IMR-90 (cell line): ENCODE measurements at places on chromosomes 7 and 10.

DNA sequence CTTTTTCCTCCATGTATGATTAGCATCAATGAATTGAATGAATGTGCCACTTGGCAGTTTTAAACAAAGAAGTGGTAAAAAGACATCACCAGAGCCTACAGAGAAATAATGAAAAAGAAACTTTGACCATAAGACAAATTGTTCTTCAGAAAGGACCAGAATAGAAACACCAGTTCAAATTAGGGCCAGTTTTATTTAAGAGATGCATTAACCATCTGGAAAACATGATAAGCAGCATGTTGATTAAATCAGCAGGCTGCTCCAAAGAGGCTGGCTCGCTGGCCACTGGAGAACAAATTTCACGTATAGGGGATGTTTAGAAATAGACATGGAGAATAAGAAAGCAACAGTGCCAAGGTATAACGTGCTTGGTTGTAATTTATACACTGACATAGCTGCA is 242.3 kb upstream of the AOAH start:
- DNase-seq: no peak

DNA sequence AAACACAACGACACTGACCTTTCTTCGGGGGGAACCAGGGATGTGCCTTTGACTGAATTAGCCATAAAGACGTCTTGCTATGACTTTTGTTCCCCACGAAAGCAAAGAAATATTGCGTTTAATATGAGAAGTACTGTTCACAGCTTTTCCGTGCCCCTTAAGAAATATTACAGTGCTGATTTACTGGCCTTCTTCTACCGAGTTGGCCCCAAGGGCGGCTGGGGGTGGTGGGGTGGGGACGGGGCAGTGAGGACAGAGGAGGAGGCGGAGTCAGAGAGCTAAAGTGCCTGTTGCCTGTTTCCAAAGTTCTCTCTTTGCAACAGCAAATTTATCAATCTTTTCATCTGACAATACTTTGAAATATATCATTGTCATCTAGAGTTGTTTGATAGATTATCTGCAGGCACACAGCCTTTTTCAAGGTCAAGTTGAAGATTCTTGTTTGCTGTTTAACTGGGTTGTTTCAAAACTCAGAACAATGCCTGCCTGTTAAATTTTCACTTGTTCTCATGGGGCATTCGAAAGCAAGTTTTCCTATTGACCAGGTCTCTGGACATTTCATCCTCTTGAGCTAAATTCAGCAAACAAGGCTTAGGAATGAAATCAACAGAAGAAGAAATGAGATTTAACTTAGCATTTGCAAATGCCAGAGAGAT is 9.0 kb downstream of the PTF1A start:
- no peak for DNase-seq

DNA sequence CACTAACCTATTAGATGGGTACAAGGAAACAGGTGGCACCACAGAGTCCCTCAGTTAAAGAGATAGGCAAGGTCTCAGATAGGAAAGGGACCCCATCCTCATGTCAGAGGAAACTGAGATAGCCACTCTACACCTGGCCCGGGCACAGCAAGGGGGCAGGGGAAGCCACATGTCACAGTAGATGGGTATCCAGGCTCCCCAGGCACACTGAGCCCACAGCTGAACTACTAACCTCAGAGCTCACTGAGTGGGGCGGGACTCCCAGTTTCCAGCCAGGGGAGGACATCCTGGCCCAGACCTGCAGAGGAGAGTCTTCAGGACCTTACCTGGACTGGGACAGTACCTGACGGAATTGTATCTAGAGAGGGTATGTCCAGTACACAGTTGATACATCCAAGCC is 3.7 kb upstream of the CDHR1 start:
- DNase-seq: no peak

DNA sequence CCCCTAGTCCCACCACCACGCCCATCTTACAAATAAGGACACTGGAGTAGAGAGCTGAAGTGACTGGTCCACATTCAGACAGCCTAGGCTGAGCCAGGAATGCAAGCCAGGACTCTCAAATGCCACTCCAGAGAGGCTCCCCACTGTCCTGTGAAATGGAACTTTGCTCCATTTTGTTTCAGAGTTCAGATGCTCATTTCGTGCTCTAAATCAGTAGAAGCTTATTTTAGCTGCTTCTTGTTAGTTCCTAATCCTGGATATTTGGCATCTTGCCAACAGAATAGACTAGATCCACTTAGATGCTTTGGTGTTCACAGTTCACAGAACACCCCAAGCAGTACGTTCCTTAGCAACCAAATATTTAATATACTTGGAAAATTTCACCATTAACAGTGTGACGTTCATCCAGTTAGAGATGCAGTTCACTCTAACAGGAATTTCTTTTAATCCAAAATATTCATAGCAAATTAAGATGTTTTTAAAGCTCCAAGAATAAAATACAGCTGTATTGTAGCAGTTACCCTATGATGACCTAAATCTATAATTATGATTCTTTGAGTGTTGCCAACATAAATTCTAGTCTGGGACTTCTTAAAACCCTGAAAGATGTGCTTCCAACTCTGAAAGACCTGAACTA is 7.3 kb downstream of the MMP21 start:
- DNase-seq: peak; percentile 8

- DNase-seq: no peak
These were observed 6.0 kb upstream of the HIPK2 start for GRCh38 chr7:139783647-139784385.

DNA sequence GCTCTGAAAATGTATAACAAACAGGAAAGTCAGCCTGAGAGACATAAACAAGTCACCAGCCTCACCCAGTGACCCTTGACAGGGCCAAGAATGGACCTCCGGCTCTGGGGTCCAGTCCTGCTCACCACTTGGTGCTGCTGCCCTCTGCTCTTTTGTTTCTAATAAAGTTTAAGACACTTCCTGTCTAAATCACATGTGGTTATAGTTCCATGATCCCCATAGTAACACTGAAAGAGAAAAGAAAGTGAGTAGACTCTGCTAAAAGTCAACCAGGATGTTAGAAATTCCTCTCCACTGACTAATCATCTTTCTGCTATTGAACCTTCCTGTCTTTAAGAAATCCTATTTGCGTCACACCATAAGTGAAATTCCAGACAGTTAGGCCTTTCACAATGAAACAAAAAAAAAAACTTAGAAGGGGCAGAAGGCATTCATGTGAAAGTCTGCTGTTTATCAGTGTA is 179.2 kb upstream of the BET1 start:
- DNase-seq: peak; percentile 100

DNA sequence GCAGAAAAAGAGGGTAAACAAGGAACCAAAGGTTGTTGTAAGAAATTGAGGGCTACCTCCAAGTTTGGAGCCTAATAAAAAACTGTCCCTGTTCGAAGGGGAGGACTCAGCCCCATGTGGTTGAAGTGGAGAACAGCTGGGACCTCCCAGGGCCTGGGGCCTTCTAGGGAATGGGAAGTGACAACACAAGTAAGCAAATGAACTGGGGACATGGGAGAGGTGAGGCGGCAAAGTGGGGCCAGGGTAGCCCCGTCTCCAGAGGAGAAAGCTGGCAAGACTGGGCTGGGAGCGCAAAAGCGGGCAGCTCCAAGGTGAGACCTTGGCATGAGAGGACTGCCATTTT is 198.1 kb downstream of the ZNF438 start:
- DNase-seq: no peak

DNA sequence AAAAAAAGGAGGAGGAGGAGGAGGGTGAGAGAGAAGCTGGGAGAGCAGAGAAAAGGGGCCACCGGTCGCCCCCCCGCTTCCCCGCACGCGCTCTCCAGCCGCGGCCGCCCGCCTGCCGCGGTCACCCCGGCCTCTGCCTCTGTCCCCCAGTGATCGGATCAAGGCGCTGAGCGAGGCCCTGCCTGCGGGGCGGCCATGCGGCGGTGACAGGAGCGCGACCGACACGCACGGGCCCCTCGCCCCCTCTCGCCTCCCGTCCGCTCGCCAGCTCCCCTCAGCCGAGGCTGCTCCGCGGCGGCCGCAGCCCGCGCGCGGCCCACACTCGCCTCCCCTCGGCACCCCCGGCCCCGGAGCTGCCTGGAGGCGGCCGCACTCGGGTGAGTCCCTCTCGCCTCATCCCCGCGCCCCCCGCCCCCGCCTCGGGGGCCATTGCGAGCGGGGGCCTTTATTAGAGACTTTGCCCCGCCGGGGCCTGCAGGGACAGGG is at the start of gene GTF2I:
Gene GTF2I (plus strand): TSS at position 27 of the 486 bp plus-strand sequence. CDS start 31,411 bp downstream, outside the sequence.
- DNase-seq: no peak

DNA sequence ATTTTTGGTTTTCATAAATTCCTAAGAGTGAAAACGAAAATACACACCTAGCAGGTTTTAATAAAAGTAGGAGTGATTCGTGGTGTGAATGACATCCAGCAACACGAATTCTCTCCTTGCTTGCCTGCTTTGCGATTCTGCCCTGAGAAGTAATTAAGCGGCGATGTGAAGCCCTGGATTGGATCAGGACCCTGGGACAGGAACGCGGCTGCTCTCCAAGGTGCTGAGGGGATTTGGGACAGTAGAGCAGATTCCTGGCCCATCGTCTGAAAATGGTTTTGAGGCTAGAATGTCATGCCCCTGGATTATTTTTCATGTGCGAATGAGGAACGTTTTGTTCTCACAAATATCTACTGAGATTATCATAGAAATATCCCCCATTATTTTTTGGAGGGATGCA is 7.8 kb downstream of the NPS start:
- no peak for DNase-seq

- DNase-seq: no peak
These were observed 147.8 kb downstream of the EMX2 start for GRCh38 chr10:117690359-117690758.

- DNase-seq: peak; percentile 75
These were observed 15.9 kb downstream of the FAM149B1 start for GRCh38 chr10:73183667-73184281.

- DNase-seq: no peak
These were observed 193.3 kb downstream of the SEMA3E start for GRCh38 chr7:83455612-83456011.

GRCh38 chr10:101649525-101650085 is 45.4 kb downstream of the FBXW4 start:
- DNase-seq: no peak

- DNase-seq: no peak
These were observed 6.3 kb downstream of the TRPV5 start for GRCh38 chr7:142927085-142927745.

GRCh38 chr7:120805636-120806388 is 52.1 kb downstream of the TSPAN12 start:
- DNase-seq: peak; percentile 61

DNA sequence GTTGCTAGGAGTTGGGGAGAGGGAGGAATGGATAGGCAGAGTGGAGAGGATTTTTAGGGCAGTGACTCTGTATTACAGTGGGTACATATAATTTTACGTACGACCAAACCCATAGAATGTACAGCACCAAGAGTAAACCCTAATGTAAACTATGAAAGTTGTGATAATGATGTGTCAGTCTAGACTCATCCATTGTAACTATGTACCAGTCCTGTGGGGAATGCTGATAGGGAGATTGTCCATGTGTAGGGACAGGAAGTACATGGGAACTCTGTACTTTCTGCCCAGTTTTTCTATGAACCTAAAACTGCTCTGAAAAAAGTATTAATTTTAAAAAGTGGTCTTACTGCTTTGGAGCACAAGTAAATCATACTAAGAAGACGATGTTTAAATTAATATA is 441.8 kb downstream of the AUTS2 start:
- DNase-seq: no peak

- DNase-seq: peak; percentile 63
These were observed 110.0 kb downstream of the EGFR start for GRCh38 chr7:55128693-55129394.

- DNase-seq: no peak
These were observed 158.3 kb downstream of the PLXDC2 start for GRCh38 chr10:19974554-19974953.
